ENCODE measurements at places on chromosomes 6 and 20.

DNA sequence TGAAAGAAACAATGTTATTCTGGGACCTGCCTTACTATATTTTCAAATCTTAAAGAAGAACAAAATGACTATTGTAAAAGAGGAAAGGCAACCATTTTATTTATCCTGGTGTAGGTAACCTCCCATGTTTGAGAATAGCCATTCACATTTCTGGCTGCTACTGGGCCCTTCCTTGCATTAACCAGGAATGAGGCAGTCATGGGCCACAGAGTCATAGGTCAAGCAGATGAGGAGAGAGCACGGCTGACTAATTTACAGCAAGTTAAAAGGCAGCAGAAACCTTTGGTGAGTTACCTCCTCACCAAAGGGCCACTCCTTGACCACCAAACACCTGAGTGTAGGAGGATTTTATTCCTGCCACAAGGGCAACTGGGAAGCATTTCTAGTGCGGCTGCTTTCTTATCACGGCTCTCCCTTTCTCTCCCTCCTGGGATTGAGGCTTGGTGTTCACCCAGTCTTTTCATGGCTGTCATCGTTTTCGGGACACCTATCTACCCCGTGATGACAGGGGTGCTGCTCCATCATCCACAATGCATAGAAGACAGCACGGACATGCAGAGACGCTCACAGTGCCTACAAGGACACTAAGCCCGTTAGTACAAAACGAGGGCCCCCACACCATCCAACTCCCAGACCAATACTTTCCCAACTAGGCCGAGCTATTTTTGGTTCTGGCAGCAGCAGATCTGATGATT is 4.4 kb upstream of the LAMA4 start:
- DNase-seq: peak; percentile 57
- no peaks in the 10 kb centered on the region for H3K36me3 ChIP-seq
- H3K4me1 ChIP-seq: peaks cover 6% of the 10 kb centered on the region
- no peak overlapping the region for H3K27ac ChIP-seq
- no peak overlapping the region for H3K4me3 ChIP-seq

GRCh38 chr6:155787168-155787567 is 331.5 kb upstream of the NOX3 start:
- no peak overlapping the region for H3K4me3 ChIP-seq
- H3K27ac ChIP-seq: no peak overlapping the region
- DNase-seq: no peak

GRCh38 chr6:18122128-18123093 is at the start of gene NHLRC1:
TSS of gene NHLRC1 (minus strand) at chr6:18122677. CDS start at chr6:18122606, 71 bp downstream.
- no peaks in the 10 kb centered on the region for H3K27me3 ChIP-seq
- no peaks in the 10 kb centered on the region for H3K36me3 ChIP-seq
- DNase-seq: peak; percentile 82
- H3K4me1 ChIP-seq: peaks cover 6% of the 10 kb centered on the region
- peak within 1 kb of the TSS; percentile 74 for H3K4me3 ChIP-seq

DNA sequence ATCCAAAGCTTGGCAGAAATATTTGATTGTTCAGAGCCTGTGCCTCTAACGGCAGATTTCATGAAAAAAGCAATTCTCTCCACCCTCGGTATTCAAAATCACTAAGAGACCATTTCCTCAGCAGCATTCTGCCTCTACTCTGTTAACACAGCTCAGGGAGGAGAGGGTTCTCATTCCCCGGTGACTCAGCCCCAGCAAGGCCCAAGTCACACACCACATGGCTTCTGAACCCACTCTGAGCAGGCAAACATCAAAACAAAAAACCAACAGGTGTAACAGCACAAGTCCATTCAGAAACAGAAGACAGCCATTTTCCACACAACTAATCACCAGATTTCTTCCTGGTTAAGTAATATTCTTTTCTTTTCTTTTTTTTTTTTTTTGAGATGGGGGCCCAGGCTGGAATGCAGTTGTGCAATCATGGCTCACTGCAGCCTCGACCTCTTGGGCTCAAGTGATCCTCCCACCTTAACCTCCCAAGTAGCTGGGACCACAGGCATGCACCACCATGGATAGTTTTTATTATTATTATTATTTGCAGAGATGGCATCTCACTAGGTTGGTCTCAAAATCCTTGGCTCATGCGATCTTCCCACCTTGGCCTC is 55.4 kb downstream of the GFOD1 start:
- H3K4me1 ChIP-seq: peaks cover 2% of the 10 kb centered on the region
- H3K36me3 ChIP-seq: no peaks in the 10 kb centered on the region
- no peaks in the 10 kb centered on the region for H3K27me3 ChIP-seq
- no peak overlapping the region for H3K4me3 ChIP-seq
- no peak overlapping the region for H3K27ac ChIP-seq

- no peak overlapping the region for H3K4me3 ChIP-seq
- H3K27ac ChIP-seq: no peak overlapping the region
- H3K27me3 ChIP-seq: 0 out of 2 replicates have a peak, but pooled peaks cover 2% of the 10 kb centered on the region
- H3K4me1 ChIP-seq: peaks cover 12% of the 10 kb centered on the region
Observed at GRCh38 chr6:43809417-43810305, 39.6 kb downstream of the VEGFA start.

DNA sequence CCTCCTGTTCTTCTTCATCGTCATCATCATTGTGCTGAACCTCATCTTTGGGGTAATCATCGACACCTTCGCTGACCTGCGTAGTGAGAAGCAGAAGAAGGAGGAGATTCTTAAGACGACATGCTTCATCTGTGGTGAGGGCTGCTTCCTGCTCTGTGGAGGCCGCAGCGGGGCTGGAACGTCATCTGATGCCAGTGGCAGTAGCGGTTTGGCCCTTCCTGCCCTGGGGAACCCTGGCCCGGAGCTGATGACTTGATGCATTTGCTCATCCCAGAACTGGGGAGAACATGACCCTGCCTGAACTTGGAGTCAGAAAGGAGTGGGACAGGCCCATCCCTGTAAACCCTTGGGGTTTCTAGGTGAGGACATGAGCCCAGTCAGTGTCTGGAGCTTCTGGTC is 18.7 kb downstream of the UQCC2 start:
- DNase-seq: peak; percentile 7
- peaks cover 20% of the 10 kb centered on the region for H3K4me1 ChIP-seq
- no peak overlapping the region for H3K4me3 ChIP-seq

- H3K4me1 ChIP-seq: no peaks in the 10 kb centered on the region
- H3K36me3 ChIP-seq: no peaks in the 10 kb centered on the region
- no peak for DNase-seq
- H3K27me3 ChIP-seq: no peaks in the 10 kb centered on the region
- no peak overlapping the region for H3K27ac ChIP-seq
- no peak overlapping the region for H3K4me3 ChIP-seq
Observed at GRCh38 chr6:10991115-10991514, 53.0 kb downstream of the ELOVL2 start.

DNA sequence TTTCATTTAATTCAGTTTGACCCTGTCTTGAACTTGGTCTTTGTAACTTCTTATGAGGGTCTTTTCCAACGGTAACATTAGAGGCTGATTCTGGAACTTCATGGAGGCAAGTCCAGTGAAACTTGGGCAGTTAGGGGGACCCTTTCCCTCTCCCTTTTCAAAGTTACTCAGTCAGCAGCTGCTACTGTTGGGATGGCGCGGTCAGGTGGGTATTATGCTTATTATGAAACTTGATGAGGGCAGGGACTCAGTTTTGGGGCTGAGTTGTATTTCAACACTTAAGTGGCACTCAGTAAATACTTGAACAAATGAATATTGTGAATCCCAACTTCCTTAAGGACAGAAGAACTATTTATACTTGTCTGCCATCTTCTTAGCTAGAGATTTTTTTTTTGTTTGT is 20.8 kb downstream of the TOP1 start:
- H3K4me3 ChIP-seq: no peak overlapping the region
- peak overlapping the region; percentile 16 for H3K27ac ChIP-seq
- DNase-seq: no peak

- peaks cover 24% of the 10 kb centered on the region for H3K4me1 ChIP-seq
- peak overlapping the region; percentile 32 for H3K27ac ChIP-seq
- no peak for DNase-seq
Observed at GRCh38 chr6:134850721-134851305, 99.1 kb downstream of the ALDH8A1 start.
